SK-N-SH (cell line): ENCODE measurements at places on chromosomes 4 and X. TPM values are rescaled to one million over a fixed set of nuclear protein-coding genes. Genes with fewer than 3 reads are reported as not detected.

CSAG1 gene
- 55.1 and 55.8 TPM in 2 replicates for polyA plus RNA-seq

FMR1NB gene
- polyA plus RNA-seq, result not detected in 2 replicates

BEX4 gene
- polyA plus RNA-seq, result 84.8 and 95.7 TPM in 2 replicates

RTL3 gene
- 0.64 and 0.80 TPM in 2 replicates for polyA plus RNA-seq

NWD2 gene
- not detected in 2 replicates for polyA plus RNA-seq

ZGRF1 gene
- 2.4 and 2.9 TPM in 2 replicates for polyA plus RNA-seq

GPRIN3 gene
- polyA plus RNA-seq, result not detected in 2 replicates

FAM149A gene
- 0.21 and 0.38 TPM in 2 replicates for polyA plus RNA-seq

GAB1 gene
- polyA plus RNA-seq, result 3.7 and 4.4 TPM in 2 replicates

OPN1MW2 gene
- not detected in 2 replicates for polyA plus RNA-seq

STK32B gene
- polyA plus RNA-seq, result 0.06 and 0.20 TPM in 2 replicates

TIMM17B gene
- 81.0 and 87.0 TPM in 2 replicates for polyA plus RNA-seq

TRIM75 gene
- polyA plus RNA-seq, result not detected in 2 replicates

AFF2 gene
- polyA plus RNA-seq, result not detected in 2 replicates

RGN gene
- 0.05 and 0.06 TPM in 2 replicates for polyA plus RNA-seq

ARAF gene
- 43.7 and 48.6 TPM in 2 replicates for polyA plus RNA-seq

HSD17B13 gene
- polyA plus RNA-seq, result 0.05 and 0.13 TPM in 2 replicates

FAM184B gene
- polyA plus RNA-seq, result not detected in 2 replicates

TMEM35A gene
- polyA plus RNA-seq, result 5.6 and 6.6 TPM in 2 replicates

TREX2 gene
- polyA plus RNA-seq, result 0.76 and 0.78 TPM in 2 replicates

FGF5 gene
- 17.7 and 22.8 TPM in 2 replicates for polyA plus RNA-seq

HERC6 gene
- polyA plus RNA-seq, result 1.6 and 1.7 TPM in 2 replicates

BLOC1S4 gene
- 21.9 and 22.1 TPM in 2 replicates for polyA plus RNA-seq

HMGN5 gene
- polyA plus RNA-seq, result 1.5 and 1.9 TPM in 2 replicates

GAB3 gene
- 3.3 and 4.5 TPM in 2 replicates for polyA plus RNA-seq

AFM gene
- polyA plus RNA-seq, result not detected in 2 replicates

ODAPH gene
- polyA plus RNA-seq, result 0.03 and 0.19 TPM in 2 replicates

MAGEC2 gene
- 1.9 and 2.0 TPM in 2 replicates for polyA plus RNA-seq

OPN1MW3 gene
- polyA plus RNA-seq, result not detected in 2 replicates

USP26 gene
- not detected in 2 replicates for polyA plus RNA-seq

PF4V1 gene
- polyA plus RNA-seq, result not detected in 2 replicates

PNMA6A gene
- 0.71 and 0.81 TPM in 2 replicates for polyA plus RNA-seq

PALLD gene
- 22.4 and 33.0 TPM in 2 replicates for polyA plus RNA-seq

RRH gene
- polyA plus RNA-seq, result 0.05 and 0.10 TPM in 2 replicates

USP46 gene
- polyA plus RNA-seq, result 4.5 and 6.0 TPM in 2 replicates

RHOXF1 gene
- 0.07 TPM in 1 of 2 replicates, not detected in the other for polyA plus RNA-seq

GAGE12F gene
- polyA plus RNA-seq, result not detected in 2 replicates

UNC5C gene
- 3.3 and 5.4 TPM in 2 replicates for polyA plus RNA-seq

PCYT1B gene
- polyA plus RNA-seq, result 2.6 and 3.1 TPM in 2 replicates

BTK gene
- not detected in 2 replicates for polyA plus RNA-seq

ANXA3 gene
- polyA plus RNA-seq, result 13.8 and 15.5 TPM in 2 replicates

USP53 gene
- polyA plus RNA-seq, result 8.1 and 14.9 TPM in 2 replicates

TRIM61 gene
- polyA plus RNA-seq, result not detected in 2 replicates

PHKA1 gene
- polyA plus RNA-seq, result 4.8 and 6.2 TPM in 2 replicates

LRP2BP gene
- 0.30 and 0.52 TPM in 2 replicates for polyA plus RNA-seq

TMPRSS11B gene
- polyA plus RNA-seq, result not detected in 2 replicates

ESX1 gene
- not detected in 2 replicates for polyA plus RNA-seq

POU4F2 gene
- not detected in 2 replicates for polyA plus RNA-seq

PLAC1 gene
- polyA plus RNA-seq, result 50.9 and 72.3 TPM in 2 replicates

NUDT10 gene
- polyA plus RNA-seq, result 1.8 and 2.3 TPM in 2 replicates

RASL11B gene
- polyA plus RNA-seq, result 0.54 and 1.2 TPM in 2 replicates

STAP1 gene
- not detected in 2 replicates for polyA plus RNA-seq

ATP1B4 gene
- polyA plus RNA-seq, result not detected in 2 replicates

KDM5C gene
- 76.6 and 95.4 TPM in 2 replicates for polyA plus RNA-seq

GPC3 gene
- 0.86 and 1.4 TPM in 2 replicates for polyA plus RNA-seq

RLIM gene
- 4.9 and 7.5 TPM in 2 replicates for polyA plus RNA-seq

PLP1 gene
- polyA plus RNA-seq, result 0.49 and 0.90 TPM in 2 replicates
